ENCODE measurements at places on chromosomes 3 and 15.

DNA sequence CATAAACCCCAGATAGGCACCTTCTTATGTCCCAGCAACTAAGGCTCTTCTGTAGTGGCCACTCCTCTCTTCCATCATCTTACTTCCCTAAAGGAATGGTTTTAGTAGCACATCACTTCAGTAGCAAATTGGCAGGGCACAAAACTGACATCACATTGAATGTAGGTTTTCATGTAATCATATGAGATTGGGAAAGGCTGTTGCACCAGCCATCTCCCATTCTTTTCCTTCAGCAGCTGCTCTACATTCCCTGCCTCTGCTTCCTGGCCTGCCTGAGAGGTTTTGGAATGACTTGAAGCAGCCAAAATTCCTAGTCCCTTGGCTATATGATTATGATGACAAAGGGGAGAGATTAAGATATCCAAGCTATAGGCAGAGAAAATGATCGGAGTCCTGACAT is 36.5 kb downstream of the NSUN3 start:
- DNase-seq = no peak

GRCh38 chr3:151630938-151631441 is 102.7 kb upstream of the AADACL2 start:
- DNase-seq = no peak

GRCh38 chr15:80982205-80982604 is 7.4 kb downstream of the MESD start:
- no peak for DNase-seq

DNA sequence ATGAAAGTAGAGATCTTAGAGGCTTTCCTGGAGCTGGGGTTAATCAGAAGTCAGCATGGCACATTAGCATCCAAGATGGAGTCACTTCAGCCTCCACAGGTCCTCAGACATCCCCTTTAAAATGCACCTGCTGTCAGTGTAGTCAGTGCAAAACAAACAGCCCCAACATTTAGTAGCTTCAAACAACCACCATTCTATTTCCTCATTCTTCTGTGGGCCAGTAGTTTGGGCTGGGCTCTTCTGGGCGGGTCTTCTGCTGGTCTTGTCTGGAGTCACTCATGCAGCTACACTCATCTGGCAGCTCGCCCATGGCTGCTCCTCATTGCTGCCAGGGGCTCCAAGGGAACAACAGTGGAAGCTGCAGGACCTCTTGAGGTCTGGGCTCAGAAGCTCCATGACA is 99.9 kb downstream of the TLE3 start:
- no peak for DNase-seq

GRCh38 chr15:31347981-31348803 is 21.6 kb downstream of the KLF13 start:
- DNase-seq = no peak

DNA sequence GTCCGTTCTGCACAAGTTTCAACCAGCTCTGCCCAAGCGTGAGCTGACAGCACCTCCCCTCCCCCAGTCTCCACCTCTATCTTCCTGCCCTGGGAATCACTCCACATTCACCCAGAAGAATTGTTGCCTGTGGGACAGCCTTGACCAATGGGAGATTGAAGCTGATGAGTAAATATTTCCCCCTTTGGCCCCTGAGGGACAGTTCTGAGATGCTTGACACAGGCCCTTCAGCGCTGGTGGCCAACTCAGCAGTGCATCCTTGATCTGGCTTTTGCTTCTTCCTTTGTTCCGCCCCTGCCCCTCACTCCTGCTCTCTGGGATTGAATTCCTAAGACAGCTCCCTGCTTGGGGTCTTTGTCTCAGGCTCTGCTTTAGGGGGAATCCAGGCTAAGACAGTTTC is 13.1 kb upstream of the SKIC8 start:
- no peak for DNase-seq

- DNase-seq = no peak
These were observed 319.8 kb upstream of the UMPS start for GRCh38 chr3:124410471-124410870.

DNA sequence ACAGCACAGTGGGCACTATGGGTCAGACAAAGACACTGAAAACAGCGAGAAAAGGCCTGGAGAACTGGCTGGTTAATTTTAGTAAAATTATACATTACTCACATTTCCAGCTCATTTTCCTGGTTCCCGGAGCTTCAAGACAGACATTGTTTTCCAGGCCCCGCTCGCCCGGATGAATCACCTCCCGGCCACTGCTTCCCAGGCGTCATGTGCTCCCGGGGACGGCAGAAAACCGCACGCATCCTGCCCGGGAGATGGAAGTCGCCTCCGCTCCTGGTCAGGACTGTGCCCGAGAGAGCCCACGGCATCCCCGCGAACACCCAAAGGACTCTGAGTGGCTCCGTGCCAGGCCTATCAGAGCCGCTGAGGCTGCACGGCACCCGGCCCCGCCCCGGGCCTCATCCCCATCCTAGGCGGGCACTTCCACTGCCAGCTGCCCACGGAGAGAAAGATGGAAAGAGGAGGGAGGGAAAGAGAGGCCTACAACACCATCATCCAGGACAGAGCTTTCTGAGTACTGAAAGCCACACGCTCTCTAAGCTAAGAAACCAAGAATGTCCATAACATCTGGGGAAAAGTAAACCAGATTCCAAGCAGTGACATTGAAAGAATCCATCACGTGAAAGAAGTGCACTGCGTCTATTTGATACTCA is 75.1 kb downstream of the VGLL4 start:
- DNase-seq = no peak

- DNase-seq = no peak
These were observed 2.5 kb downstream of the CTDSPL start for GRCh38 chr3:37863949-37864822.

DNA sequence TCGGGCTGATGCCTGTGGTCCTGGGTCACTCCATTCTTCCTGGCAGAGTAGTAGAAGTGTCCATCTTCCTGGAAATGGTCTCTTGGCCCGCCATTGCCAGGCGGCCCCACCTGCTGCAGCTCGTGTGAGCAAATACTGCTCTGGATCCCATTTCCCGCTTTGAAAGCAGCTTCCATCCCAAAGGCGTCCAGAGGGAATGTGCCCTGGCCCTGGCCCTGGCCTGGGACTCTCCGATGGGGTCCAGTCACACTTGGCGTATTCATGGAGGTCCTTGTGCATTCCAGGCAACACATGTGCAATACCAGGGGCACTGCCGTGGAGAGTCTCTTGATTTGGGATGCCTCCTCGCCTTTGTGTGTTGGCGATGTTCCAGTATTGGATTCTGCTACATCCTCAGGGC is 111.1 kb downstream of the SNRPN start:
- DNase-seq = no peak

GRCh38 chr3:69847303-69847702 is 108.0 kb downstream of the MITF start:
- no peak for DNase-seq

GRCh38 chr15:96801576-96802150 is 471.2 kb downstream of the NR2F2 start:
- DNase-seq = no peak

DNA sequence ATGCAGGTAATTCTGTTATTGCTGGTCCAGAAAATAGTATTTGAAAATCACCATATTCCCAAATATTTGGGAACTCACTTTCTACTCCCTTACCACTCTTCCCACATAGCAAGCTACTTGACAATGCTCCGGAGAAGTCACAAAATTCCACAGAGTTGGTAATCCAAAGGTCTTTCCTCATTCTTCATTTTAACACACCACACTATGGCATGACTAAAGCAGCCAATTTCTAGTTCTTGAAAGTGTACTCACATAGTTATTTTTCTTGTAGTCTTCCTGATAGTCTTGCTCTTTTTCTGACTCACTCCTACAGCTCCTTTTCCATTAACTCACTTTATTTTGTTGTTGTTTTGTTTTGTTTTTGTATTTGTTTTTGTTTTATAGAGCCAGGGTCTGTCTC is 67.2 kb downstream of the MYO9A start:
- DNase-seq = no peak

- no peak for DNase-seq
These were observed 33.8 kb downstream of the COL6A5 start for GRCh38 chr3:130379274-130379673.

DNA sequence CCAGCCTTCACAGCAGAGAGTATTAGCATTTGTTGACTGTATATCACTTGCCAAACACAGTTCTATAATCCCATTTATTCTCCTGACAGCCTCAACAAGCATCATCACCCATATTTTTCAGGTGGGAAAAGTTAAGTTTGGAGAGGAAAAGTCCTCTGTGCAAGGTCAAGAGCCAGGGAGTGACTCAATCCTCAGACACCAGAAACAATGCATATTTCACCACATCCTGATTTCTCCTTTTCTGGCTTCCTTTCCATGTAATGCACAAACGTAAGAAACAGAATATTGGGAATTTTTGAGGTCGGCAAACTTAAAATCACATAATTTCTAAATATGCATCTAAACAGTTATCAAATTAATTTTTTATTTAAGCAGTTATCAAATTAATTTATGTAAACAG is 116.0 kb upstream of the GADL1 start:
- no peak for DNase-seq

GRCh38 chr3:62284442-62284841 is 88.9 kb downstream of the FEZF2 start:
- DNase-seq = no peak

DNA sequence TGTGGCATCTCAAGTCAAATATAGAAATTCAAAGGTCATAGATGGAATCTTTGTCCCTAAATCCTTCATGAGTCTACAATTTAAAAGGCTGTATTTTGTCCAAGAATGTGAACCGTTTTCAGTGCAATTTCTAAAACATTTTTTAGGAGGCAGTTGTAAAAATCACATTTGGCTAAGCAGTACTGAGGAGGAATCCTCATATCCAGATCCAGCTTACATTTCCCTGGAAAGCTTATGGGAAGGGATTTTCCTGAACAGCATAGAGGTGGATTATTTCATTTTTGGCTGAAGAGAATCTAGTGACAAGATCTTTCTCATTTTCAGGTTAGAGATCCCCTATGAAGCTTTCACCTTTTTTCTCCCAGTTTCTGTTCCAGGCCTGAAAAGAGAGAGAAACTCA is 178.4 kb downstream of the POLR2M start:
- DNase-seq = no peak

GRCh38 chr15:97961067-97961954 is 808 bp downstream of the ARRDC4 start:
- no peak for DNase-seq

DNA sequence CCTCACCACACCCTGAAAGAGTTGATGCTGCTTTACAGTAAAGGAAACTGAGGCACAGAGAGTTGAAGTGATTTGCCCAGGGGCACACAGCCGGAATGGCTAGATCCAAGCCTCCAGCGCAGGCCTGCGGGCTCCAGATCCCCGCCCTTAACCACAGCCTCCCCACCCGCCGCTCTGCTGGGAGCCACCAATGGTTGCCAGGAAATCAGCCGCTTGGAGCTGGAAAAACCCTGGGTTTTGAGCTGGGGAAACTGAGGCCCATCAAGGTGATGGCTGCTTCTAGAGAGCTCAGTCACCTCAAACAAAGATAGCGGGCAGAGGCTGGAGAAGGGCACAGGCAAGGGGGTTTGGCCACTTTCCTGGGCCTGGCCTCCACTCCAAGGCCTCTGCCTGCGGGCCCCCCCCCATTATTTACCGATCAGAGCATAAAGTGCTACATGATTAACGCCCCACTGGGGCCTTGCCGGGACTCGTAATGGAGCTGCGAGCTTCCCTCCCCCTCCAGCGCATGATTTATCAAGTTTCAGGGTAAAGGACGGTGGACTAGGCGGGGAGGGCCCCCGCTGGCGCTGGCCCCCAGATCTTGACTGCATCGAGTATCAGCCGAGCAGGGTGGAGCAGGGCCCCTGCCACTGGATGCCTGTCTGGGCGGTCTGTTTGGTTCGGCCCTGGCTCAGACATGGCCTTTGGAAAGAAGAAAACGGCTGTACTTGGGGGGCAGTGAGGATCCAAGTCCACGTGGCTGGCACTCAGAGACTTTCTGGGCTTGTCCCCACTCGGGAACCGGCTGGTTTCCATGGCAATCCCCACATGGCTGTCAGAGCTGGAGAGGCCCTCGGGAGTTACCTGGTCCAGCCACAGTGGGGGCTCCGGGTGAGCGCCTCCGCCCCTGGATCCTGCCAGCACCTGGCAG is 9.1 kb downstream of the PLXND1 start:
- DNase-seq = no peak

DNA sequence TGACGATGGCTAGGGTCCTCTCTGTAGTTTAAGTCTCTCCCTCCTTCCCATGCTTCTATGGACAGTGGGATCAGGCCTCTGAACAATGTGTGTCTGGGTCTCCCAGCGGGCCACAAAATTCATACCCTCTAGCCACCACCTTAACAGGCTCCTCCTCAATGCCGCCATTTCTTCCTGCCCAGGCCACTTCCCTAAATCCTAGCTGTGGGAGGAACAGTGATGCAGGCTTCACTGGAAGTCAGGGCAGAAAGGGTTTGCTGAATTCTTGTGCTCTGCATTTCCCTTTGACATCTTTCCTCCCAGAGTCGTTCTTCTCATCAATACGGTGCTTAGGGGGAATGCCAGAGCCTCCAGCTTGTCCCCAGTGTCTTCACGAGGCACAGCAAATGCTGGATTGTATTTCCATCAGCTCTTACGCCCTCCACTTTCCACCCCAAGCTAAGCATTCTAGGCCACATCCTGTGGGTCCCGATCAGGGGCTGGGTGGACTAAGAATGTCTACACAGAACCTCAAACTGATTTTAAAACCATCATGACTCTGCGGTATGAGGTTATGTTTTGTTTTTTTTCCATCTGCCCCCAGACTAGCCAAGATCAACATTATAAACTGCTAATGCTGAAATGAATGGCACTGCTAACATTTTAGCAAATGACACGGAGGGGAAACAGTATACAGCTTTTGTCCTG is 11.9 kb upstream of the LDHAL6B start:
- no peak for DNase-seq

DNA sequence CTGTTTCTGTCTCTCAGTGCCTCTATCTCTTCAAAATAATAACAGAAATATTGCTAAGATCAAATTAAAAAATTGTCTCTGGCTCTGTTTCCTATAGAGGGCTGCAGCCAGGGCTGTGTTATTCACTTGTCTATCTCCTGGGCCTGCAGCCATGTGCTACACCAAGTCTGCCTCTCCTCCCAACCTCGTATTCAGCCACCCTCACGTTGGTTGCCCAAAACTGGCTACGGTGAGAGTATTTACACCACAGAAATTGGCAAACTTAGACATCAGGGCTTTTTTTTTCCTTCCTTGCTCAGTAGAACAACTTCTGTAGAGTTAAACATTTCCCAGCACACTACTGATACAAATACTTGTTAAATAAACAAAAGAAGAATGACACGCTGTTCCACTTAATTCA is 320.9 kb upstream of the ICE2 start:
- DNase-seq = no peak

DNA sequence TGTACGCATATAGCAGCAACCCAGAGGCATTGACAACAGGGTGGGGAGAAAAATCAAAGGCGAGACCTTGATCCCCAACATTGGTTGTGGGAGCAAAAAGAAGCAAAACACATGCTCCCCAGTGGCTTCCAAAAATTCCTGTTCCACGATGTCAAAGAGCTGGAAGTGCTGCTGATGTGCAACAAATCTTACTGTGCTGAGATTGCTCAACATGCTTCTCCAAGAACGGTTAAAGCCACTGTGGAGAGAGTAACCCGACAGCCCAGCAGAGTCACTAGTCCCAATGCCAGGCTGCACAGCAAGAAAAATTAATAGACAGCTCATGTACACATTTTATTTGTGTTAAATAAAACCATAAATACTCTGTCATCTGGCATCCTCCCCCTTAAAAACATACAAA is 179.9 kb upstream of the PFN2 start:
- DNase-seq = no peak
